ENCODE measurements at places on chromosomes 16 and 17.
A peak's percentile ranks its signal among the peaks of the same experiment; 100 is the strongest.

GRCh38 chr16:66131895-66132294, 234.6 kb upstream of the CDH5 start:
- no peak for DNase-seq

DNA sequence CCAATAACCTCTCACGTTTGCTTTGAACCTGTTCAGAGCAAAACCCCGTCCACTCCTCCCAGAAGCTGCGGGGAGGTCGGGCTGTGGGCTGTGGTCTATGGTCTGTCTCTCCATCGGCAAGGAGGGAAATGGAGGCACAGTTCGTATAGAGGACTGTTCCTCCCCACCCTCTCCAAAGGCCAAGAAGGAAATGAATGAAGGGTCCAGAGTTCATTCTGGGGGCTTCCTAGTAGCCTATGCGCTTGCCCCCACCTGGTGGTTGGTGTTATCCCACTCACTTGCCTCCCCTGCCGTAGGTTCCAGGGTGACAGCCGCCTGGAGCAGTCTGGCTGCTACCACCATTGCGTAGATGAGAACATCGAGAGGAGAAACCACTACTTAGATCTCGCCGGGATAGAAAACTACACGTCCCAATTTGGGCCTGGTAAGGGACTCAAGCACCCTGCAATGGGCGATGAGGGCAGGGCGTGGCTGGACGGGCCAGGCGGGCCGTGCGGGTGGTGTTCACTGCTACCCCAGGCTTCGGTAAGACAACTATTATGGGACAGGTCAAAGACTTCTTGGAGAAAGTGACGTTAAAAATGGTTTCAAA, 49.0 kb downstream of the SNX20 start:
- DNase-seq = no peak

DNA sequence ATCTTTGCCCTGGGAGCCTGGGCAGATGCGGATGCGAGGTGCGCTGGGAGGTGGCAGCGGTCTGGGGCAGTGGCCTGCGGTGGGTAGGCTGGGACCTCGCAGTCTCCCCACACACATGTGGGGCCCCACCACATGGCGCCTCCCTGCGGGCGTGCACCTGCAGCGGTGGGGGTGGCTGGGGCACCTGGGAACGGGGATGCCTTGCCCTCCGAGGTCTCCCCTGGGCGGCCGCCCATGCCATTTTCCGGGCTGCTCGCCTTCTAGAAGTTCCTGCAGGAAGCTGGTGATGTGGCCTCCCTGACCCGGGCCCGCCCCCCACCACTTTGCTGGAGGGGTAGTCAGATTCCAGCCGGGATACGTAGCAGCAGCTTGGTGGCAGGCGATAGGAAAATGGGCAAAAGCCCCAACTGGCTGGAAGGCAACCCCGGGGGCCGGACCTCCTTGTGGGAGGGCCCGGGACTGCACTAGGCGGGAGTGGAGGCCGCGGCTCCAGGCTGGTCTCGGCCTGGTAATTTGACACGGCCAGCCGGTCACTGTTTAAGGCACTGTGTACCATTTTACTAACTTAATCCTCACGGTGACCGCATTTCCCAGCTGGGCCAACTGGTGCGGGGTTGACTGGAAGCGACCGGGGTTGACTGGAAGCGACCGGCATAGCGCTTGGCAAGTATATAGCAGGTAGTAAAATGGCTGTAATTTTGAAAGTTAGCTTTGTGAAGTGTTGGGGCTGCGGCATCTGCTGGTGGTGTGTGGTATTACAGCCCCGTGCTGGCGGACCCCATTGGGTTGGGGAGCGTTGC, 38.5 kb downstream of the IGF2BP1 start:
- DNase-seq = no peak

DNA sequence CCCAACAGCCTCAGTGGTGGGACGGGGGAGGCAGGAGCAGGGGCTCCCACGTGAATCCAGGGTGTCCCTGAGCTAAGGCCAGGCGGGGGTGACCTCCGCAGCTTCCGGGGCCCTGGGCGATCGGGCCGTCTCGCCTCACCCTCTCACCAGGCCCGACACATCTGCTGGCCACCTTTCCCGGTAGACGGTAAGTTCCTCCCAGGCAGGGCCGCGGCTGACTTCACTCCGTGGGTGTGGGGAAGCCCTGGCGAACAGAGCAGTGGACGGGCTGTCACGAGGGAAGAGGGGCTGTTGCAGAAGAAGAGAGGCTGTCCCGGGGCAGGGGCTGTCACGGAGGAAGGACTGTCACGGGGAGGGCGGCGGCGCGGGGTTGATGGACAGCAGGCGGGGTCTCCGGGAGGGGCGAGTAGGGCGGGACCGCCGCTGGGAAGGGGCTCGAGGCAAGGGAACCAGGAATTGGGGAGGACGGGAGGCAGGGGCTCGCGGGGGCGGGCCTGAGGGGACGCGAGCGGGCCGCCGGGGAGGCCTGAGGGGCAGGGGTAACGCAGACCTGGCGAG, 498 bp downstream of the PKMYT1 start:
- DNase-seq = no peak

- DNase-seq = peak; percentile 65
Measured at GRCh38 chr16:5056352-5056751, 9.4 kb downstream of the C16orf89 start.

DNA sequence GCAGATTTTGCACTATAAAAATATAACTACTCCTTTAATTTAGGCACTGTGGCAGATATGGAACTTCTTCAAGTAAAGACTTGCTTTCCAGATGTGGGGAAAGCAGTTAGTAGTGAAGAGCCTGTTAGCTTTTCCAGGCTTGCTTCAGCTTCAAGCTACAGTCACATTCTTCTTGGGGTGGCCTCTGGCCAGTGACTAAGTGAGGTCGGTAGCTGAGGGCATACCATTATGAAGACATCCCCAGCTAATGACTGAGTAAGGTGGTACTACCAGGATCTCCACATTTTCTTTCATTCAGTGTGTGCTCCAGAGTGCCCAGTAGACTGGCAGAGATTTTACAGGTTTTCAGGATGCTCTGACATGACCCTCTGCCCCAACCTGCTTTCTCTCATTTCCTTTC, 167.1 kb upstream of the KIF2B start:
- no peak for DNase-seq

DNA sequence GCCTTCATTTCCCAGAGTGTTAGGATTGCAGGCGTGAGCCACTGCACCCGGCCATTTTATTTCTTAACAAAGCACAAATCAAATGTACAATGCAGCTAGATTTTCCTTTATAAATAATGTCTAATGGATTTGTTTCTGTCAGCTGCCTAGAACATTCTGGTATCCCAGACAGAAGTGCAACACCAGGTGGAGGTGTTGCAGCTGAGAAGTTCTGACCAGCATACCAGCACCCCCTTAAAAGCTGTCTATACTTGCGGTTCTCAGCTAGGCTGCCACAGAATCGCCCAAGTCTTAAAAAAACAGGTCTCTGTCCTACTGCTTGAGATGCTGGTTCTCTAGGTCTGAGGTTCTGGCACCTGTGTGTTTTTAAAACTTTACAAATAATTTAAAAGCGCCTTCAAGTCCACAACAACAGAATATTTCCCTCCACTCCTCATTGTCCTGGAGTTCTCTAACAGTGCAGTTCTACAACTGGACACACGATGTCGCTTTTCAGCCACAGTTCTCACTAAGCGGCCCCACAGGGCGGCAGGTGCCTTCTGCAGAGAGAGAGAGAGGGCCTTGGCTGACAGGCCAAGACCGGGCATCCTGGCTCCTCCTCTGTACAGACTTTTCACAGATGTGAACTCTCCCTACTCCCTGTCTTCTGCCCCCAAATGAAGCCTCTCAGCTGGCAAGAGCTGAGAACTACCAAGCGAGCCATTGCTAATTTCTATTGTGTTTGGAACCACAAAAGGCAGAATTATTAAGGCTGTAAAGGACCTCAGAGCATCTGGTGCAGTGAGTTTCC, 32.6 kb upstream of the MEOX1 start:
- DNase-seq = peak; percentile 85

DNA sequence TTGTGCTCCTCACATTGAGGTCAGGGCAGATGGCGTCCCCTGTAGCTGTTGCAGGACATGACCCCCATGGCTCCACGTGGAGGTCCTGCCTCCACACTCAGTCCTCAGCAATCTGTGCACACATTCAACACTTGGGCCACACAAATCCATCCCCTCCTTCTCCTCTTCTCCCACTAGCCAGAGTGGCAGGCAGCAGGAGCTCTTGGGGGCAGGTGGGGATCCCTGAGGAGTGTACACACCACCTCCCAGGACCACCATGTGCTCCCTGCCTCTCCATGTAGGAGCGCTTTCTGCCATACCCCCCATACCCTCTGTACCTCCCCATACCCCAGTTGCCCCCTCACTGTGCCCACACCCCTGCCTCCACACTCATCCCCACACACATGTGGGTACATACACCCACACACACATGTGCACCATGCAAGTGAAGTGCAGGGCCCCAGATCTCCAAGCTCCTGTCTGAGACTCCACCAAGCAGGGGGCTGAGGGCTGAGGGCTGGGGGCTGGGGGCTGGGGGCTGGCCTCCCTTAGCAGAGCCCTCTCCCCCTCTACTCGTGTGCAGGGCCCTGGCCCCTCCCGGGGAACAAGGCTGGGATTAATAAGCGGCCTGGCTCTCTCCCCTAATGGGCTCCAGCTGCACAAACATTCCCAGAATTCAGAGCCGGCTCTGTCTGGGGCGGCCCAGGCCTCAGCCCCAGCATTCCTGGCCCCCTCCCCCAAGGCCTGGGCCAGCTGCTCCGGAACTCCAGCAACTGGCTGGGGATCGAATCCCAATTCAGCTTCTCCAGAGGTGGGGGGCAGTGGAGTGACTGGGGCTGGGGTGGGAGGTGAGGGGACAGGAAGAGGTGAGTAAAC, 48.2 kb upstream of the MEIOC start:
- peak; percentile 20 for DNase-seq

DNA sequence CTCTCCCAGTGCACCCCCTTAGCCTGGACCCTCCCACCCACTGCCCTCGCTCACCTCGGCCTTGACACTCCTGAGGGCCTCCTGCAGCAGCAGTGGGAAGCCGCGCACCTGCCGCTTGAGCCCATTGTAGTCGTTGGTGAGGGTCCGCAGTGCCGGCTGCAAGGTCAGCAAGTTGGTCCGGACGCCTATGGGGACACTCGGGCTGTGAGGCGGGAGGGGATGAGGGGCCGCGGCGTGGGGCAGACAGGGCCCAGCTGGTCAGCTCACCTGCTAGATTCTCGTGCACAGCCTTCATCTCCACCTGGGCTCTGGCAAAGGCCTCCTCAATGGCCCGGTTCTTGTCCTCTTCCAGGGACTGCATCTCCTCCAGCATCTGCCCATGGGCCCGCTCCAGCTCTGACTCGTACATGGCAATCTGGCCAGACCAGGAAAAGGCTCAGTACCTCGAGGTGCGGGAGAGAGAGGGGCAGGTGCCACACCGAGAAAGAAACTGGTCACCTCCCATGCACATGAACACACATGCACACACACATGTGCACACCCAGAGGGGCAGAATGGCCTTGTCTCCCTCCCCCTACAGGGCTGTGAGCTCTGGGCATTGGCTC, 32.6 kb downstream of the KIFC3 start:
- DNase-seq = no peak

GRCh38 chr16:56352351-56353053, 72.8 kb downstream of the AMFR start:
- no peak for DNase-seq

DNA sequence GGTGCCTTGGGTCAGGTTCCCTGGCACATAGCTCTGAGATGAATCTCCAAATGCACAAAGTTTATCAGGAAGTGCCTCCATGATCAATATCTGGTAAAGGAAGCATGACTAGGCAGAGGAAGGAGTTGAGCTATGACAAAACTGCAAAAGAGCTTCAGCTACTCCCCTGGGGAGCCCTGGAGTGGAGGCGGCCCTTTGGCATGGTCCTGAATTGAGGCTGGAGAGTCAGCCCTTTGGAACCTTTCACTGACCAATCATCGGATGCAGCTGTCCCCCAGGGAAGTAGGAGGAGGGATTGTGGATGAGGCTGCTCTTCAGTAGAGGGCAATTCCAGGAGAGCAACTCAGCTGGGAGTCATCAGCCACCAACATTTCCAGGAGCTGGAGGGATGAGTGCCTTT, 46.1 kb upstream of the NLRP1 start:
- DNase-seq = no peak

DNA sequence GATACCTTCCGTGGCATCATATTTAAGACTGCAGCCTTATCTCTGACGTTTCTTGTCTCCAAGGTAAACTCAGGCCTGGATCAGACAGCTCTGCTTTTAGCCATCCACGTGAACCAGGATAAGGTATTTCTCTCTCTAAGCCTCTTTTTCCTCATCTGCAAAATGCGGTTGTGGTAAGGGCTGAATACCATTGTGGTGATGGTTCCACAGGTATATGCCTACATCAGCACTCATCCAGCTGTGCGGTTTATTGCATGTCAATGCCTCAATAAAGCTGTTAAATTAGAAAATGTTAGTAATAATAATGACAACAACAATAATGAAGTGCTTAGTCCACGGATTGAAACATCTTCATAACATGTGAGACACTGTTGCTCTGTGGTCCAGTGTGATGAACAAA, 104.4 kb downstream of the GRIN2A start:
- no peak for DNase-seq

DNA sequence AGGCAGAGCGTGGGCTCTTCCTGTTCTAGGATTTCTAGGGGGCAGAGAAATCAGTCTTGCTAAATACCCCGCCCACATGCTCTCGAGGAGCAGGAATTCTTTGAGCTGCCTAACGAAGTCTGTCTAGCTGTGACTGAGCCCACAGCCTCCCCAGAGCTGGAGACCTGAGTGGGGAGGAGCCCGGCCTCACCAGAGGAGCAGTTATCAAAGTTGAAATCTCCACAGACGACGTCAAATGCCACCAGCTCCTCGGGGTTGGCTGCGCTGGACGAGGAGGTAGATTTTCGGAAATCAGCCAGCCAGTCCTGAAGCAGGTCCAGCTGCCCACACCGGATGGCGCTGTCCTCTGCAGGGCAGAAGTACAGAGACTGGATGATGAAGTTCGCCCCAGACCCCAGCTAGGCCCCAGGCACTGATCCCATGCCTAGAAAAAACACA, 53.8 kb downstream of the PRMT7 start:
- DNase-seq = no peak

DNA sequence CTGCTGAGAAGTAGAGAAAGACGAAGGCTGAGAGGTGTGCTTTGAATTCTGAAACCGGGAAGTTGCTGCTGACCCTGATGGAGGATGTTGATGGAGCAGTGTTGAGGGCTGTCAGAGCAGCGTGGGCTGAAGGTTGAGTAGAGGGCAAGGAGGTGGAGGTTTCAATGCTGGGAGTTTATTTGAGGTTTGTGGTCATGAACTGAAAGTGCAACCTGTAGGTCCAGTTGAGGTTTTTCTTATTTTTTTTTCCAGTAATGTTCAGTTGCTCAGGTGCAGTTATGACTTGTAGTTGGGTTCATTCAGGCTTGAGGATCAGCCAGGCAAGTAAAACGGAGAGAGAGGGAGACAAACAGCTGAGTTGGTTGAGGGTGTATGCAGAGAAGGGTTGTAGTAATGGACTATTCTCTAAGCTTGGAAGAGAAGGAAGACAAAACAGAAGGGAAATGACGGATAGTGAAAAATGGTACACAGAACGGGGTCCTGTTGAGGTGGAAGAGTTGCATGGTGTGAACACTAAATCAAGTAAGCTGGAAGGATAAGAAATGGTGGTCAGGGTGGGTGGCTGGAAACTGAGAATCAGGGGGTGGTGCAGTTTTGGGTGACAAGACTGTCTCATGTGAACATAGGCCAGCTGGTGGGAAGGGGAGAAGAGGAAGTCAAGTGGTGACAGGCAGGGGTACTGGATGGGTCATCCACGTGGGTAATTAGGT, 8.7 kb upstream of the UBE2G1 start:
- no peak for DNase-seq

- DNase-seq = no peak
Measured at GRCh38 chr16:28011223-28011622, 52.3 kb downstream of the GSG1L start.
